ENCODE measurements at places on chromosomes 12 and 14.

DNA sequence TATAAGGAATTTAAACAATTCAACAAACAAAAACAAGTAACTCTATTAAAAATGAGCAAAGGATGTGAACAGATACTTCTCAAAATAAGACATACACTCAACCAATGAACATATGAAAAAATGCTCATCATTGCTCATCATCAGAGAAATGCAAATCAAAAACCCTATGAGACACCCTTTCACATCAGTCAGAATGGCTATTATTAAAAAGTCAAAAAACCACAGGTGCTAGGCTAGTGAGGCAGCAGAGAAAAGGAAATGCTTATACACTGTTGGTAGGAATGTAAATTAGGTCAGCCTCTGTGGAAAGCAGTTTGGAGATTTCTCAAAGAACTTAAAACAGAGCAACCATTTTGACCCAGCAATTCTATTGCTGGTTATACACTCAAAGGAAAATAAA is 52.0 kb downstream of the NAV3 start:
- DNase-seq, result no peak

DNA sequence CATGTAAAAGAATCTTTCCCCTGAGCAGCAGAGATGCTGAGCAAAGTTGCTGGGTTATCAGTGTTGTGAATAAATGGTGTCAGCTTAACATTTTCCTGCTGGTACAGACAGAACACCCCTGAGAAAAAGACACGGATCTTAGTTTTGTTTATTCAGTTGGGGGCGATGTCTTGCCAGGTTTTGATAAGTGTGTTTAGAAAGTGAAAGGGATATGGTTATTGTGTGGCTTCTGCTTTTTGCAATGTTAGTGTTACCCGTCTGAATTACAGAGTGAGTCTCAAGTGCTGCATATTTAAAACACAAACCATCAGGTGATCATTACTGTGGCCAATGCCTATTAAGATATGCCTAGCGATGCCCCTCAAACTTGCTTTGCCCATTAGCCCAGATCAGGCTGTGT is 864.6 kb upstream of the SEL1L start:
- DNase-seq, result no peak

- DNase-seq, result no peak
Observed at GRCh38 chr12:115407036-115407435, 723.1 kb upstream of the TBX3 start.

GRCh38 chr14:73785336-73785833 is 66.2 kb upstream of the PTGR2 start:
- DNase-seq, result no peak

DNA sequence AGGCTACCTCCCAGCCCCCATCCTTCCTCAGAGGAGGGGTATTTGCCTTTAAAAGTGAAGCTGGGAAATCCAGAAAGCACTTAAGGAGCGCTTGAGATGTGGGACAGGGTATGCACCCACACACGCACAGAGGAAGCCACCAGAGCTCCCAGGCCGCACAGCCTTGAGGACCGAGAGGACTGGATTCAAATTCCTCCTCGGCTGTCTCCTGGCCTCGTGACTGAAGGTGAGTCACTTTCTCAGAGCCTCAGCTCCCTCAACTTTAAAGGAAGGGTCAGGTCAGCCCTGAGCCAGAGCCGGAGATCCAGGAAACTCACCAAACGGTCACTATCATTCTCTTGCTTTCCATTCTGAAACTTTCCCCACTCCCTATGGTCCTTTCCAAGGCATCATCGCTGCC is 37.6 kb downstream of the BCL11B start:
- DNase-seq, result no peak

DNA sequence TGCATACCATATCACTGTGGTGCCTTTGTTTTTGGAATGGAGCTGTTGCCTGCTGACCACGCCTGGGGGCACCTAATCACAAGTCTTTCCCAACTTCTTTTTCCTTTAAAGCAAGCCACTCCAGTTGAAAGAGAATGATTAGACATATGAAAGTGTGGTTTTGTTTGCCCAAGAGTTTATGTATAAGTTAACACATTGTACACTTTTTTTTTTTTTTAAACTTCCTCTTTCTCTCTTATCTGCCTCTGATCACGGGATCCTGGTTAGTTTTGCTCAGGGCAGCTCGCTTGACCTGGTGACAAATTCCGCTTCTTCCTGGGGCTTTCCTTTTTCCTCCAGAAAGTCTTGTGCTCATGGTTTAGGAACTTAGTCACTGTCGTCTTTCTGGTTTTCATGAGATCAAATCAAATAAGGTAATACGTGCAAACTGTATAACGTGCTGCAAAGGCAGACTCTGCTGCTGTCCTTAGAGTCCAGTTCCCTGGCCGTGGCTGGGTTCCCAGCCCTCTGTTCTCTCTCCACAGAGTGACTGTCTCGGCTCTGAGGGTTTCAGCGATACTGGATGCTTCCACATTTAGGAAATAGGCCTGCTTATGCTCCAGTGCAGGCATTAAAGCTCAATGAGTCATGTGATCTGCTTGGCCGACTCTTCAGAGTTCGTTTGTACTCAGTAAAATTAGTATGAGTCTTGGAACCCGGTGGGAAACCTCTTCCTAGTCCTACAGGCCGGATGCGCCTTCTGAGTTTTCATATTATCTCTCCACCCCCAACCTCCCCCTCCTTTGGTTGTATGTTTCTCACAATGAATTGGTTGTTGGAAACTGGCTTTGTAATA is 15.2 kb downstream of the RASSF3 start:
- no peak for DNase-seq

Measured in stimulated activated CD8-positive, alpha-beta memory T cell treated with anti-CD3 and anti-CD28 coated beads, Interleukin-4, amount 100 ng/mL, for 1 hour (primary cell).